Activated CD4-positive, alpha-beta T cell treated with anti-CD3 and anti-CD28 coated beads, Interleukin-2, amount 50 U/mL, for 48 hours (primary cell): ENCODE measurements at places on chromosomes 5 and 9.

DNA sequence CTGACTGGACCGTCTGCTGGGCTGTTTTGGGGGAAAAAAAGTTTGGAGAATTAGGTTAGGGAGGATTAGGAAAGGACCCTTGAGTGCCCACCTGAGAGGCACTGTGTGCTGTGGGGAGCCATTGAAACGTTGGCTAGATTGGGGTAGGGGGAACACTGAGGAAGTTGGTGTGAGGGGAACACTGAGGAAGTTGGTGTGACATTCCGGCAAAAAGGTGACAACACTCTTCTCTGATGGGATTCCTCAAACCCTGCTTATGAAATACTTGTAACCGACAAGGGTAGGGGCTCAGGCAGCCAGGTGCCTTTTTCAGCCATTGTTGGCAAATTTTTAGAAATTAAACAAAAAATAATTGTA lies 1.0 kb downstream of the CYSTM1 start:
- DNase-seq, result no peak

DNA sequence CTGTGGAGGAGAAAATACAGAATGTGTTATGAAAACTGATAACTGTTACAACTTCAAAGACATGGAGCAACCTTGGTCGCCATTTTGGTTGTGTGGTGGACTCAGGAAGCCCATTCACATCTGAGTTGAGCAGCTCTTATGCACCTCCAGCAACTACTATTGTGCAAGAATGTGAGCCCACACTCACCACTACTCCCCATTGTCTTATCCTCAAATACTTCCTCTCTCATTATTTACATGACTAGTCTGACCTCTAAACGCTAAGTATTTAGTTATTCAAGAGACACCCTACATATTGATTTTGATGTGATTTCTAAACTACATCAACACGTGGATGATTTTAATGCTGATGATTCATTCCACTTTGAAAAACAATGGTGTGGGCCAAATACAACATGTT lies 516.6 kb upstream of the CLINT1 start:
- DNase-seq, result no peak

- DNase-seq, result no peak
These were observed 104.1 kb downstream of the GAS1 start for GRCh38 chr9:86843206-86843605.

GRCh38 chr5:167785901-167786300 lies 505.5 kb upstream of the WWC1 start:
- no peak for DNase-seq

DNA sequence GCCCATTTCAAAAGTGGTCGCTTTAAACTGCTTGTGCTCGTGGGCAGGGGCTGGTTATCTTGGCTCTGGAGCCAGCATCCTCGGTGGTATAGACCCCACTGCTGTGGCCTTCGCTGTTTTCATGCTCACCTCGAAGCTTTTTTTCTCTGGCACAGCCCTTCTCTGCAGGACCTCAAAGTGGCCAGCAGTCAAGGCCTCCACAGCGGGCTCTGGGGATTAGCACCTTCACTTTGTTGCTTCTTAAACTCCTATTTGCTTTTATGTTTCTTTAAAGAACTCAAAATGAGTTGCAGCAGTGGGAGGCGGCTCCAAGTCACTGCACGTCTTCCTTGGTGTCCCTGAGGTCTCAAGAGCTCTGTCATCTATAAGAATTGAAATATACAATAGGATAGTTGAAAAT lies 165.1 kb downstream of the CACNA1B start:
- DNase-seq, result no peak

DNA sequence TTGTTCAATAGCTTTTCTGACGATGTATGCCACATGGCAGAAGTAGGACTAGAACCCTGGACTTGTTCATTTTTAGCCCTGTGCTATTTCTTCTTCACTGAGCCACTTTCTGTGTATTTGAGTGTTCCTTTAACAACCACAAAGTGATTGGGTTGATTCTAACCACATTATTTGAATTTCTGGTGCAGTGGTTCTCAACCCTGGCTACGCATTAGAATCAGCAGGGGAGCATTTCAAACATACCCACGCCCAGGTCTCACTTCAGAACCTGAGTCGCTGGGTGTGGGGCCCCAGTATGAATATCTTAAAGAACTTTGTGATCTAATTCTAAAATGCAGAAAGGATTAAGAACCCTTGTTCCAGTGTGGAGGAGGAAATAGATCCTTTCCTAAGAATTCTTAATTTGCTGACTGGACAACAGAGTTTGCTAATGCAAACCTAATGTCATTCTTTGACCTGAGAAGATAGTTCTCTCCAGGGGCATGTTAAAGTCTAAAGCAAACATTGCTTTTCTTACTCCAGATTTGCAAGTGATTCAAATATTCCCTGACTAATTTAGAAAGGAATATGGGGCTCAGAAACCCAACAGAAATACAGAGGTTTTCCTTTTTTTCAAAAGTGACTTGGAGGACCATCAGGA lies 75.4 kb upstream of the GDNF start:
- DNase-seq, result no peak

DNA sequence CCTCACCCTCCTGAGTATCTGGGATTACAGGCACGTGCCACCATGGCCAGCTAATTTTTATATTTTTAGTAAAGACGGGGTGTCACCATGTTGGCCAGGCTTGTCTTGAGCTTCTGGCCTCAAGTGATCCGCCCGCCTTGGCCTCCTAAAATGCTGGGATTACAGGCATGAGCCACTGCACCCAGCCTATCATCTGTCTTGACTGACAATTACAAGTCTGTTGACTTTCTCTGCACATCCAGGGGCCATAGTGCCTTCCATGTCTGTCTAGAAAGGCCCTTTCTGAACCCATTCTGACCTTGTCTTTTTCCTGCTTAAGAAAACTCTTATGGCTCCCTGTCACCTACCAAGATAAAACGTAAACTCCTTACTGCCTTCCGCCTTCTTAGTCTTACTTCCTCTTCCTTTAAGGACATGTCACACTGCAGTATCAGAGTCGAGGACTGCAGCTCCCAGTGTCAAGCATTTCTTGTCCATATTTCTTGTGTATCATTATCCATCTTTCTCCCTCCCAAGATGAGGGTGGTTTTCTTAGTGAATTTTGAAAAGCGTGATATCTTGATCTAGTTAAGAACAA lies 49.9 kb upstream of the SHB start:
- DNase-seq, result no peak

- DNase-seq, result no peak
These were observed 47.8 kb downstream of the PLPP7 start for GRCh38 chr9:131337131-131337848.

DNA sequence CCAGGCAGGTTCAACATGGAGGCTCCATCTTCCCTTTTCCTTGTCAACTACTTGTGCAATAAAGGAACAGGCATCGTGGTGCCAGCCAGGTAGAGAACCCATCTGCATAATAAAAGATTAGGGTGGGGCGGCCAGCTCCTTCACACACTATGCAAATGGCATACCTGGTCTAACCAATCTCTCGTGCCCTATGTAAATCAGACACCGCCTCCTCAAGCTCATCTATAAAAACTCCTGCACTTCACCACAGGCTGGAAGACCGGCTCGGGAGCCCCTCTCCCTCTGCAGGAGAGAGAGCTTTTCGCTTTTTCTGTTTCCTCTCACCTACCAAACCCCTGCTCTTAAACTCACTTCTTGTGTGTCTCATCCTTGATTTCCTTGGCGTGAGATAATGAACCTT lies 244.3 kb upstream of the PUM3 start:
- DNase-seq, result no peak

DNA sequence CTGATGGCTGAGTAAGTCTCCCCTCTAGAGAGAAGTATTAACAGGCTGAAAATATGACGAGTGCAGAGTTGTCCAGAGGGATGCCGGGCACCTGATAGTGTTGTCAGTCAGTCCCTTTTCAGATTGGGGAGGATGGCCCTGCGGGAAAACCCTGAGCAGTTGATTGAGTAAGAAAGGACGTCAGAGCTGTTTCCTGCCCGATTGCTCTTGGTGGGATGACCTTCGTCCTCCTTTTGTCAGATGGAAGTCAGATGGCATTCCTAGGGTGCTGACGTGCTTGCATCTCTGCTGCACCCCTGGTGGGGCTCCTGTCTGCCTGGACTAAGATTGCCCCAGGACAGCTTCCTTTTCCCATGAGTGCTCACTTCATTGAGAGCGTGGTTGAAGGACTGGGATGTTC lies 9.8 kb downstream of the ZNF354B start:
- DNase-seq, result no peak

DNA sequence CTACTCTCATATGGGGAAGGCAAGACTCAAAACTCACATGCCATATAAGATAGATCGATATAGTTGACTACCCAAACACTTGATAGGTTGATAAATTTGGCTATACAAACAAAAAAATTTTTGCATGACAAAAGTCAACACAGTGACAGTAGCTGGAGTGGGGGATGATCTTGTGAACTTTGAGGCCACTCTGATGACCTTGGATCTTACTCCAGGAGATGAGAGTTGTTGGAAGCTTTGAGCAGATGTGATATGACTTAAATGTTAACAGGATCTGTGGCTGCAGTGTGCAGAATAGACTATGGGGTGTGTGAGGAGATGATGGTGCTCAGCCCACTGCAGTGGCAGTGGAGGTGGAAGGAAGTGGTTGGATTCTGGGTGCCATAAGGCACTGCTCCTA lies 101.4 kb downstream of the ZFAND5 start:
- no peak for DNase-seq

DNA sequence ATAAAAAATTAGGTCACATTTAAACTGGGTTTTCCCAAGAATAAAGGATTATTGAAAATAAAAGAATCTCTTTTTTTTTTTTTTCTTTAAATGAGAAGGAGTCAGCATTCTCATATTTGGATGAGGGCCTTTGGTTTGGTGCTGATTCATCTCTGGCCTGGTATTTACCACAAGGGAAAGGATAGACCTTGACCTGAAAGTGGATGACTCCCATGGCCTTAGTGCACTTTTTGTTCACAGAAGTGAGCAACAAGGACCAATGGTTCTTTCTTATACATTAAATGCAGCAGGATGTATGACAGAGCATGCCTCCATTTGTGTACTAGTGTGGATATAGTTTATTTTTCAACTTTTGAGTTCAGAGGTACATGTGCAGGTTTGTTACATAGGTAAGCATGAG lies 6.9 kb downstream of the YTHDC2 start:
- peak; percentile 28 for DNase-seq

DNA sequence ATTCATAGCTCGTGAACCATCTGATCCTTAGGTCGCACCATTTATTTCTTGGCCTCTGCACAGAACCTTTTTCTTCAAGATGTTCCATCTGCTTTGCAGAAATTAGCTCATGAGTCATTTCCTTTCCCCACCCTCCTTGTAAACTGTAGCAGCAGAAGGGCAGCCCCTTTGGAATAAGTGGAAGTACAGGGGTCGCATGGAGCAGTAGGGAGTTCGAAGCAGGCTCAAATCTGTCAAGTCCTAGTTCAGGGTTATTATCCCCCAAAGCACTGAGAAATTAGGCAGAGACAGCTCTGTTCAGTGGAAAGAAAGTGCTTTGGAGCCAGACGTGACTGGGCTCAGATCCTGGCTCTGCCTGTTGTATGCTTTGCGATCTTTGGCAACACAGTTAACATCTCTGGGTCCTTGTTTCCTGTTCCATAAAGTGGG lies 84.2 kb downstream of the SGCD start:
- no peak for DNase-seq

DNA sequence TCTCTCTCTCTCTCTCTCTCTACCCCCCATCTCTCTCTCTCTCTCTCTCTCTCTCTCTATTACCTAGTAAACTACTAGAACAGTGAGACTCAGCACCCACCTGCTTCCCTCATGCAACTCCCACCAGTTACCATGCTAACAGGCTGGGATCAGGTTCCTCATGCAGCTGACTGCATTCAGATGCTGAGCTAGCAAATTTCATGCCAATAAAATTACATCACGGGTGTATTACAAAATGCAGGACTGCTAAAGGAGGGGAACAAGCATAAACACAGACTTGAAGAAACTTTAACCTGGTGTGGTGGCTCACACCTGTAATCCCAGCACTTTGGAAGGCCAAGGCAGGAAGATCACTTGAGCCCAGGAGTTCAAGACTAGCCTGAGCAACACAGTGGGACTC lies 76.0 kb downstream of the CEMIP2 start:
- no peak for DNase-seq

DNA sequence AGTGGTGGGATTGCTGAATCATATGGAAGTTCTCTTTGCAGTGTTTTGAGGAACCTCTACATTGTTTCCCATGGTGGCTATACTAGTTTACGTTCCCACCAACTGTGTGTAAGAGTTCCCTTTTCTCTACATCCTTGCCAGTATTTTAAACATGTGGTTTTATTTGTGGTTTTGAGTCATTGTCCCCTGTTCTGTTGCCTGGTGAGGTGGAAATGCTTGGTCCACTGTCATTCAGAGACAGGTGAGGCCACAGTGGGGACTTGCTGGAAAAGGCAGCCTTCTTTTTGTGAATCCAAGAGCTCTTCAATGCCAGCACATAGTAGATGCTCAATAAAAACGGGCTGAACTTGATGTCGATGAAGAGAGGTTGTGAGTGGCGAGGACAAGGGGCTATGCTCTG lies 44.2 kb downstream of the SH3PXD2B start:
- peak; percentile 10 for DNase-seq

- no peak for DNase-seq
These were observed 3.3 kb downstream of the LPAR1 start for GRCh38 chr9:111034898-111035539.

DNA sequence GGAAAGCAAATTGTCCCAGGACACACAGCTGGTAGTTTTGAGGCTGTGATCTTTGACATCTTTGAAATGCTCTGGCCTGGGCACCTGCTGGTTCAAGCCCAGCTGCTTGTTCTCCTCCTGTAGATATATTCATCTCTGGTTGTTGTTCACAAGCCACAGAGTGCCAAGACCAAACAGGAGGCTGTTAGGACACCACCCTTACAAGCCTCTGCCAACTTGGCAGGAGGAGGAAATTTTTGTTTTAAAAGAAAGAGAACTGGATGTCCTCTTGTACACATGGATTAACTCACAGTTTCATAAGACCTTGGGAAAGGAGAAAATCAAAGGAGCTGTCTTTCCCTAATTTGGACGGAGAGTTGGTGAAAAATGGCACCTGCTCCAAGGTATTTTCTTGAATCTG lies 8.5 kb upstream of the ZFP62 start:
- DNase-seq, result no peak

DNA sequence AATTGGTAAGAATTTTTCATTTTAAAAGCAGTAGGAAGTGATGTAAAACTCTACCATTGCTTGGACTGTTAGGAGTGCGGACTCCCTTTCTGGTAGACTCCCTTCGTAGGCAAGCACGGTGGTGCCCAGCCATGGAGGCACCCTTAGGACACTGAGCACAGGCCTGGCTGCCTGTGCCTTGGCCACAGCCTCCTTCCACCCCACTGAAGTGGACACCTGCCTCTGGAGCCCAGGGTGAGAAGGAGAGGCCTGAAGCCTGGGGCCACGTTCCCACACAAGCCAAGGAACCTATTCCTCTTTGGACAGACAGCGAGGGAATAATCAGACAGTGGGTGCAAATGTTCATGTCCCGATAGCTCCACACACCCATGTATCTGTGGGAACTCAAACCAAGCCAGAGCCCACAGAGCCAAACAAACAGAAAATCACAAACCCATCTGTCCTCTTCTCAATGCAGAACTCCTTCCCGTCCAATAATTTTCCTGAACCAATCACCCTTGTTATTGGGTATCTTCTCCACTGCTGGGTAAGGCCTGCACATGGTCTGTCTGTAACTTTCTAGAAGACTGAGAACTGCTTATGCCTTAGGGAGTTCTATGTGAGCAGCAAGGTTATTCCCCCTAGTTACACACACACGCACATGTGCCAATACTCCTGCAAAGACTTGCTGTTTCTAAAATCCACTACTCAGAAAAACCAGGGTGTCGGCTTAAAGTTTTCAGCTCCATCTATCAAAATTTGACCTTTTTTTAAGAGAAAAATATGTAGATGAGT lies 45.2 kb downstream of the UBE2QL1 start:
- DNase-seq, result no peak

- DNase-seq, result no peak
These were observed 90.3 kb upstream of the PAM start for GRCh38 chr5:102664616-102665335.
